ENCODE measurements at places on chromosomes 5 and 9.

DNA sequence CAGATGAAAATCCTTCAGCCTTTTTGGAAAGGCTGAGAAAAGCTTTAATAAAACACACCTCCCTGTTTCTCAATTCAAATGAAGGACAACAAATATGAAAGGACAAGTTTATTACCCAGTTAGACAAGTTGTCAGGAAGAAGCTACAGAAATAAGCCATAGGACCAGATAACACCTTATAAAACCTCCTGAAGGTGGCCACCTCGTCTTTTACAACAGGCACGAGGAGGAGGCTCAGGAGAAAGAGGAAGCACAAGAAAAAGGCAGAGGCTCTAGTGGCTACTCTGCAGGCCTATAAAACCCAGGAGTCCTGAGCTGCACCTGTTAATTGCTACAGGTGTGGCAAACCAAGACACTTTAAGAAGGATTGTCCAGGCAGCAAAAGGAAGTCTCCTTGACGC lies 352.1 kb upstream of the CDH18 start:
- no peak for DNase-seq

- no peak for DNase-seq
Observed at GRCh38 chr5:127960270-127960691, 123.3 kb upstream of the SLC12A2 start.

DNA sequence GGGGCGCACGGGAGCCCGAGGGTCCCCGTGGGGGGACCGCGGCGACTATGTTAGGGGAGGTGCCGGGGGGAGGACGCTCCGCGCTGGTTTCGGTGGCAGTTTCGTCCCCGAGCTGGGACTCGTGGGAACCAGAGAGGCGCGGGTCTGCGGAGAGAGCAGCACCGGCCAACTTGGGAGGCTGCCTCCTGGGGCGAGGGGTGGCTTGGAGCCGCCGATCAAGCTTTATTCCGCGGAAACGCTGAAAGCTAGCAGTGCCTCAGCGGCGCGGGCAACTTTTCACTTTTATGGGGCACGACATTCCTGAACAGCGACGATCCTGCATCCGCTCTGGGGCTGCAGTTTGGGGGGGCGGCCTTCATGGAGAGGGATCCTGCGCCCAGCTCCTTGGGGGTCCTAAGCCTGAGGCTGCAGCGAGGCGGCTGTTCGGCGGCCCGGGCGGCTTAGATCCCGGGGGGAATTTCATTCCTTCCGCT lies 369 bp downstream of the OCLN start:
- peak; percentile 3 for DNase-seq

DNA sequence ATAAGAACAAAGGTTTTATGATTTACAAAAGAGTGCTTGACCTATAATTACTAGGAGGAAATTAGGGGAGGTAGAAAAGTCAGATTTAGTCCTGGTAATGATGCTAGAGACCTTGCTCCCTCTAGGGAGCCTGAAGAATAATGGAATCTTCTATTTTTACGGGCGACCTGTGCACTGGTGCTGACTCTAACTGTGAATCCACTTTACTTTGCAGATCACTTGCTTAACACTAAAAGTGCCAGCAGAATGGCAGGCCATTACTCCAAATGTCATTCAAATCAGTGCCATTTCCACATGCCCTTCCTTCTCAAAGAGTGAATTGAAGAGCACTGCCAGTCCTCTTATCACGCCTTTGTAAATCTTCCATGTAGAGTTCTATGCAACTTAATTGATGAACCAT lies 359.4 kb upstream of the ARRDC3 start:
- no peak for DNase-seq

DNA sequence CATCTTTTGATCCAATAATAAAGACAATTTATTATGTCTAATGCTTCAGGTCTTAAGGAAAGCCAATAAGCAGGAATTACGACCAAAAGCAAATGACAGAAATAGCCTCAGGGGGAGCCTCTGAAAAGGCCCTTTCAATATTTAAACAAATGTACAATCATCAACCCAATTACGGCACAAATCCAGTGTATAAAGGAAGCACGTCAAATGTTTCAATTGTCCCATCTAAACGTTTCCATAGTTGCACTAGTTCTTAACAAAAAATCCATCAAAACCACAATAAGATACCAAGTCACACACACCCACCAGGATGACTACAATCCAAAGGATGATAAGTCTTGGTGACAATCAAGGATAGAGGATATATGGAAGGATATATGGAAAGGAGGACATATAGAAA lies 41.9 kb downstream of the PSMB7 start:
- no peak for DNase-seq
